ENCODE measurements at places on chromosomes 1 and 21.

GRCh38 chr1:29388884-29389283, 152.6 kb downstream of the PTPRU start:
- DNase-seq, result no peak

- DNase-seq, result peak; percentile 70
Observed at GRCh38 chr1:150477733-150478132, 9.5 kb upstream of the TARS2 start.

GRCh38 chr1:198519639-198520501, 20.6 kb downstream of the ATP6V1G3 start:
- DNase-seq, result no peak

DNA sequence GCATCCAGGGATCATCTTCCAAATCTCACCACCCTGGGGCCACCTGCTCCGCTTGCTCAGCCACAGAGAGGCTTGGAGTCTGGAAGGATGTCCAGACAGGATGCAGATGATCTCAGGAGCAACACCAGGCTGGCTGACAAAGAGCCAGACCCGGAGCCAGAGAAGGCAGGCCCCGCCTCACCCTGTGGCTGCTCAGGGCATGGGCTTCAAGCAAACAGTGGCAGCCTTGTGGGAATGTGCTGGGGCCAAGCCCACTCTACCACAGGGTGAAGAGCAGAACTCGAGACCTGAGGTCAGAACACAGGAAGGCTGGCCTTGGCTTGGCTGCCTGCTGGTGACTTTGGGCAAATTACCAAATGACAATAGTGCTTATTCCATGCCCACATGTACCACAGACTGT, 45.5 kb downstream of the MRPL37 start:
- DNase-seq, result peak; percentile 28

All from EH (cell line).